Activated CD4-positive, CD25-positive, alpha-beta regulatory T cell (primary cell): ENCODE measurements at places on chromosomes 6 and 20.
A peak's percentile ranks its signal among the peaks of the same experiment; 100 is the strongest.

GRCh38 chr20:24158281-24158680 is 169.7 kb upstream of the GGTLC1 start:
- no peak for DNase-seq

DNA sequence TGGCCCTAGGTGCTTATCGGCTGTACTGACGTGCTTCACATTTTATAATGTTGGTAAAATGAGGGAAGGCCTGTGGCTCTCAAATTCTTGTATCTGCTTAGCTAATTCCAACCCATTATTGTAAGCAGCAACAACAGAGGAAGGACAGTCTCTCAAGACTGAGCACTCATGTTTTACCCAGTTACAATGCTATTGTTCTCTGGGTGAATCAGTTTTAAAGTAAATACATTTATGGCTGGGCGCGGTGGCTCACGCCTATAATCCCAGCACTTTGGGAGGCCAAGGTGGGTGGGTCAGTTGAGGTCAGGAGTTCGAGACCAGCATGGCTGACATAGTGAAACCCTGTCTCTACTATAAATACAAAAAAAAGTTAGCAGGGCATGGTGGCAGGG is 194.6 kb downstream of the PRKN start:
- DNase-seq, result no peak

DNA sequence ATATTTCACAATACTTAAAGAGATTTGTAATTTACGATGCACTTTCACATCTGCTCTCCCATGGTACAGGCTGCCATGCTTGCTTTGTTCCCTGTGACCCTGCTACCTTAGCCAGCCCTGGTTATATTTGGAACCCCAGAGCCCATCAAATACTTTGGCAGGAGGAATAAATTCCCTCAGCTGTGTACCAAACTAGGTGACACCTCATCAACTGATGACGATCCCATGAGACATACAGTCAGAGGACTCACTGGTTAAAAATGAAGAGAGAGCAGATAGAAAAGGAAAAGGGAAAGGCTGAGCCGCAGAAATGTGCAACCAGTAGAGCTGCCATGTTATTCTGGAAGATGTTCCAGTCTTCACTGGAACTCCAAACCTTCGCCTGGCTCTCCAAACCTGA is 120.0 kb downstream of the SIM1 start:
- DNase-seq, result no peak

DNA sequence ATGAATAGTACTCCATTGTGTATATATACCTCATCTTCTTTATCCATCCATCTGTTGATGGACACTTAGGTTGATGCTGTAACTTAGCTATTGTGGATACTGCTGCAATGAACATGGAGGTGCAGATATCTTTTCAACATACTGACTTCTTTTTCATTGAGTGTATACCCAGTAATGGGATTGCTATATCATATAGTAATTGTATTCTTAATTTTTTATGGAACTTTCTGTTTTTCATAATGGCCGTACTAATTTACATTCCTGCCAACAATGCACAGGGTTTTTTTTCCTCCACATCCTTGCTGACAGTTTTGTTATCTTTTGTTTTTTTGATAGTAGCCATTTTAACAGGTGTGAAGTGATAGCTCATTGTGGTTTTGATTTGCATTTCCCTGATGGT is 5.2 kb downstream of the CCN2 start:
- DNase-seq, result no peak

GRCh38 chr20:20096421-20096820 is 44.1 kb downstream of the CFAP61 start:
- no peak for DNase-seq

DNA sequence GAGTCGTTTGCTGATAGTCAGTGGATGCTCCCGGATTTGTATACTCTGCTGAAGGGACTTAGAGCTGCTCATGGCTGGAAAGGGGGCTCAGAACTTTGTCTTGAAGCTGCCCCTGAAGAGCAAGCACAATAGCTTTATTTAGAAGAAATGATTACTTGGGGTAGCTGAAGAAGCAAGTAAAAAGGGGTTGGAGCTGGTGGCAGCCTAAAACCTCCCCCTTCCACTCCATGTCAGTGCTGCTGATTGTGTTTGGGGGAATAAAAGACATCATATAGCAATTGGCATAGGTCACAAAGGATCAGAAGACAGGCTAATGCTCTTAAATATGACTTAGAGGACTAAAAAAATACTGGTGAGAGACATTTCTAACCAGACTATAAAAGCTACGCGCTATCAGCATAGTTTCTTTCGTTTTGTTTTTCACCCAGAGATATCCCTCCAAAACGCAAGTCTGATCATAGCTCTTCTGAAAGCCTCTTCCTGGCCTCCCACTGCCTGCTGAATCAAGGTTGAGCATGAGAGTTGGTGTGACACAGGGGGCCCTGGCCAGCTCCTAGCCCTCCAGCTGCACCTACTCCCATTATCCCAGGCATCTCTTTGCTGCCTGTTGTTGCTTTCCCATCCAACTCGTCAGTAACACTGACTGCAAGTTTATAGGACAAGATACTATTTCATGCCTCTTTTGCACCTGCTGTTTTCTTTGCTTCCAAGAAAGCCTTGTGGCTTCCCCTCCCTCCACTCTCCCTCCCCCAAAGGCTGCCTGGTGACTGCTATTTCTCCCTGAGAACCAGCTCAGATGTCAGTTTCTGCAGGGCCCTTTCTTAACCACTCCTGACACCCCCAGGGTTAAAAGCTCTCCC is 33.9 kb upstream of the SGK1 start:
- no peak for DNase-seq

- DNase-seq, result no peak
Measured at GRCh38 chr6:26312096-26312463, 52.9 kb upstream of the BTN3A2 start.

- DNase-seq, result peak; percentile 37
Measured at GRCh38 chr20:846894-847278, 13.4 kb downstream of the FAM110A start.

GRCh38 chr6:43926634-43927531 is 156.9 kb downstream of the VEGFA start:
- no peak for DNase-seq

- no peak for DNase-seq
Measured at GRCh38 chr20:53668992-53669391, 75.4 kb upstream of the ZNF217 start.

DNA sequence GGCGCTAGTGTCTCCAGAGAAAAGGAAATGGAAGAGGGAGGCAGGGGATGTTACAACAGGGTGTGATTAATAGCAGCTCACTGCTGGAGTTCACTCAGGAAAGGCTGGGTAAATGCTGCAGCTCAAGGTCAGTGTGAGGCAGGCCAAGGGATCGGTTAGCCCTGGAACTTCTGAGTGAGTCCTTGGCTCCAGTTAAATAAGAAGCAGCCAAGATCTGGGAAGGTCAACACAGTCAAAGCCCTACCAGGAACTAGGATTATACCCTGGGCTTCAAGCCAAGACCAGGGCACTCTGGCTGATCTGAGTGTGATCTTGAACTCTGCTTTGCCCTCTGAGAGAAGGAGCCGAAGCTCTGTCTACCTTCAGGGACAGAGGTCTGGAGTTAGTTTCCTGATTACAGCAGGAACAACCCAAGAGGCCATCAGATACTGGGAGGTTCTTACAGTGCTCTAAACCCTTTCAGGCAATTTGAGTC is 44.3 kb downstream of the TPD52L1 start:
- DNase-seq, result no peak

DNA sequence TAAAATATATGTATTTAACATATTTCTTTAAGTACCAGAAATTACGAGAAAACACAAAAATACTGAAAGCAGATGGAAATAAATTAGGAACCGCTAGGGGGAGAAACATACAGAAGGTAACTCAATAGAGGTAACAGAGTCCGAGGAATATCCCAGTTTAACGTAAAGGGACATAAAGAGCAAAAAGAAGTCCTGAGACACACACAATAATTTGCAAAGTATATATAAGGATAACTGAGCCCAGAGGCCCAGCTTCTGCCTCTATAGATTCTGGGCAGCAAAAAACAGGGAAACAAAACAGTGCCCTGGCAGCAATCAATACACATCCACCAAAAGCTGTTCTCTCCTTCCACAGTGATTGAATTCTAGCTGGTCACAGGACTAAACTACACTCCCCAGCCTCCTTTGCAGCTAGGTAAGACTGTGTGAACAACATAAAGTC is 15.1 kb downstream of the TBC1D32 start:
- DNase-seq, result no peak

GRCh38 chr20:49693435-49694171 is 20.1 kb downstream of the B4GALT5 start:
- no peak for DNase-seq

DNA sequence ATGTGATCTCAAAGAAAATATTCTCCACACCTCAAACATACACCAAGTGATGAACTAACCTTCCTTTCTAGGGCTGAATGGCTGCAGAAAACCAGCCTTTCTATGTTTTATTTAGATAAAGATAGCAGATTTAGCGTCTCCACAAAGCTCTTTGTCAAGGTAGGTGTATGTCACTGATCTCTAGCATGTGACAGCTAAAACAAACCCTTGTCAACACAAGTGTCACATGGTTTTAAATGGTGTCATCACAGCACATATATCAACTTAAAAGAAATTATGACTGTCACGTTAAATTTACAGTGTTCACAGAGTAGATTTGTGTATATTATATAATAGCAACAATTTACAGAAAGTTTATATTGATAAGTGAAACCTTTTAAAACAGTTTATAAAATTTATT is 58.3 kb downstream of the TENT5A start:
- no peak for DNase-seq

DNA sequence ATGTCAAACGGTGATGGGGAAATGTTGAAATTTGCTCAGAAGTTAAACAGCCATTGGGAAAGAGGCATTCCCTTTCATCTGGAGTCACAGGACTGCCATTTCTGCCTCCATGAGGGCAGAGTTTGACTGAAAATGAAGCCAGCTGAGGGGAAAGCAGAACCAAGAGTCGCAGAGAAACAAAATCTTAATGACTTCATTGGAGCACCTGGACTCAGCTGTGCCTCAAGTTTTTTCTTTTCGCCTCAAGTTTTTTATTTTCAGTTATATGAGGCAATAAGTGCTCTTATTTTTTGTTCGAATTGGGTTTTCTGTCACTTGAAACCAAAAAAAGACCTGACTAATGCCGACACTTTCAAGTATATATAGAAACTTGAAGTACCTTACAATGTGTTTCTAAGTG is 161.3 kb downstream of the PKHD1 start:
- no peak for DNase-seq

GRCh38 chr6:169656546-169657283 is 45.1 kb downstream of the WDR27 start:
- DNase-seq, result no peak

DNA sequence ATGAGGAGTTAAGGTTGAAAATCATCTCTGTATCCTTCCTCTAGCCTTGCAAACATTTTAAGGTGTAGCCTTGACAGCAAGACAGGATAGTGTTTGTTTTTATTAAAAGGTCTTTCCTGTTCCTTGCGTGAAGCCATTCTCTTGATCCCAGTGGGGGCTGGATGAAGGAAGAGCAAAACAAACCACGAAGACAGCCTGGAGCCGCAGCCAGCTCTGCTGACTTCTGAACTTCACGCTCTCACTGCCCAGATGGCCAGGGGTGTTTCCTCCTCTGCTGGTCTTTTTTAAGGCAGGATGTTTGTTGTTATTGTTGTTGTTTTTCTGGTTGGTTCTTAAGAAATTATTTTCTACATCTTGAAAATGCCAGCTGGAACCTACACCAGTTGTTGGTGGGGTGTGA is 156.4 kb downstream of the MTHFD1L start:
- no peak for DNase-seq

- no peak for DNase-seq
Measured at GRCh38 chr20:57190536-57191264, 75.7 kb downstream of the BMP7 start.

- DNase-seq, result no peak
Measured at GRCh38 chr6:127332383-127332961, 10.9 kb downstream of the ECHDC1 start.

DNA sequence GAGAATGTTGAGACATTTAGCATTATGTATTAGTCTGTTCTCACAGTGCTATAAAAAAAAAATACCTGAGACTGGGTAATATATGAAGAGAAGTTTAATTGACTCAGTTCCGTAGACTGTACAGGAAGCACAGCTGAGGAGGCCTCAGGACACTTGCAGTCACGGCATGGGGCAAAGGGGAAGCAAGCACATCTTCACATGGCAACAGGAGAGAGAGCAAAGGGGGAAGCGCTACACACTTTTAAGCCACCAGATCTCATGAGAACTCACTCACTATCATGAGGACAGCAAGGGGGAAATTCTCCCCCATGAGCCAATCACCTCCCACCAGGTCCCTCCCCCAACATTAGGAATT is 26.8 kb upstream of the TFAP2A start:
- no peak for DNase-seq

DNA sequence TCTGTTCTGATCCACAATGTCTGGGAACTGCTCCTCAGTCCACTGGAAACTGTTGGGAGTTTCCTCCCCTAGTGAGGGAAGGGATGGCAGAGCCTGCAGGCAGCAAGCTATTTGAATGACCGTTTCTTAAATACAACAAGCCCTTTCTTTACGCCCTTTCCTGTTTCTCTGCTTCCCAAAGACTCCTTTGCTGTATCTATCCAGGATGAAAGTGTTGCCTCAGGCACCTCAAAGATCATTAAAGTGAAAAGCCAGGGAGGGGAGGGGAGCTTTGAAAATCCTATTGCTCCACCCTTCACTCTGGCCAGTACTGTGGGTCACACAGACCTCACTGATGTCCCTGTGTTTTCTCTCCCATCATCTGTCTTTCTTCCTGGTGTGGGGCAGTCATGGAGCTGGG is 213.1 kb downstream of the RNF144B start:
- DNase-seq, result no peak

- no peak for DNase-seq
Measured at GRCh38 chr6:105678516-105678915, 275.6 kb upstream of the PREP start.

DNA sequence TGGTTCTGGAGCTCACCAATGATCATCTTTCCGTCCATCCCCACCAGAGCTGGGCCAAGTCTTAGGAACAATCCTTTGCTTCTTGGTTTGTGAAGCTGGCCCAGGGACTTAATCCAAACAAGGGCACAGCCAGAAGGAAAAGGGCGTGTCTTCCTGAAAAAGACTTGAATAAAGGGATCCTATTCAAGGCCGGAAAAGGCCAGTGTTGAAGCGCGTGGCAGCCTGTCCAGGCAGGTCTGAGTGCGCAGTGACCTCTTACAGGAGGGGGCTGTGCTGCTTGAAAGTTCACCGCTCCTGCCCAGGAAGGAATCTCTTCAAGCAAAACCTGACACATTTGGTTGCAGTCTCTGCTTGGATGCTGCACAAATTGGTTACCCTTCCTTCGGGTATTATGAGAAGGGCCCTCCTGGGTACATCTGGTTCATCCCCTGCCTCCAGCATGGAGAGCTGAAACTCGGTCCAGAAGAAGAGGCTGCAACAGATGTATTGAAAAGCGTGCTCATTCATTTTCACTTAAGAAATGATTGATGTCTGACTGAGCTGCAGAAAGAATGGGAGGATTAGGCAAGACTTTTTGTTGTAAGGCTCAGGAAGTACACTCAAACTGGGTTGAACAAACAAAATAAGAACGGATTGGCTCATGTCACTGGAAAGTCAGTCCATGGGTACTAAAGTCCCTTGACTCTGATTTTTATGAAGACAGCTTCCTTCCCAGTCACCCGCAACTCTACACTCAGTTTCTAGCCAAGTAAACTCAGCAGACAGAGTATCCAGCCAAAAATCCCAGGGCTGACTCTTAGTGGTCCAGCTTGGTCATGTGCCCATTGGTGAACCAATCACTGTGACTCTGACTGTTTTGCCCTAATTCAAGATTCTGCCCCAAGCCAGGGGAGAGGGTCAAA is 136.3 kb downstream of the TFAP2C start:
- DNase-seq, result no peak

- DNase-seq, result no peak
Measured at GRCh38 chr6:7446619-7447325, 57.2 kb downstream of the RIOK1 start.

GRCh38 chr6:14505401-14505800 is 387.8 kb downstream of the CD83 start:
- no peak for DNase-seq

GRCh38 chr6:139608466-139609261 is 234.2 kb upstream of the CITED2 start:
- DNase-seq, result no peak
